PC-9 (cell line): ENCODE measurements at places on chromosomes 7 and 10.

GRCh38 chr7:87082675-87083074 is 23.2 kb upstream of the ELAPOR2 start:
- DNase-seq = no peak

DNA sequence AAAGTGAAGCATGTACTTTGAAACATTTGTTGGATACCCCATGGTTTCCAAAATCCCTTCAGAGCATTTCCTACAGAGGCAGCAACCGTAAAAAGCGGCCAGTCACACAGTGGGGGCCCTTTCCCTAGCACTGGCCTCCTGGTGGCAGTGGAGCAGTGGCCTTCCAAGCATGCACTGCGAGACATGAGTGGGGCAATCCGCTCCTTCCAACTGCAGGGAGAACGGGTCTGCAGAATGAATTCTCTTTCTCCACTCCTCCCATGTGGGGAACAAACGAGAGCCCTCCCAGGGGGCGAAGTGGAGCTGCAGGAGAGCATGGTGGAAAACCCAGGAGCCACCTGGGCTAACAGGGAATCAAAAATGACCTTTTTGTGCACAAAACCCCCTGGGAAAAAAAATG is 542.9 kb upstream of the GALNT17 start:
- DNase-seq = no peak

DNA sequence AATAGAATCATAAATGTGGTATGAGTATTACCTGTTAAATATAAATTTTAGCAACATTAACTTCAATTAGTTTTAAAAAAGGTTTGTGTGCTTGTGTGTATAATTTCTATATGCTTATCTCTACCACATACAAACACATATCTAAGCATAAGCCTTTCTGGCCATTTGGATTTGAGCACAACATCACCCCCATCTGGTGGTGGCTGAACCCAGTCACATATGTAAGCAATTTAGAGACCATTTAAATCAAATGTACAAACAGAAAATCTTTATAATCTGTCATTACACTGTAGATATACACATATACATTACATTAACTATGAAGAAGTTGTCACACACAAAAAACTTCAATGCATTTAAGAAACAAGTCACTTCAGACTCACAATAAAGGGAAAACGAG is 31.7 kb downstream of the GPR22 start:
- DNase-seq = no peak

- no peak for DNase-seq
These were observed 75.7 kb upstream of the MACROH2A2 start for GRCh38 chr10:69976795-69977546.

DNA sequence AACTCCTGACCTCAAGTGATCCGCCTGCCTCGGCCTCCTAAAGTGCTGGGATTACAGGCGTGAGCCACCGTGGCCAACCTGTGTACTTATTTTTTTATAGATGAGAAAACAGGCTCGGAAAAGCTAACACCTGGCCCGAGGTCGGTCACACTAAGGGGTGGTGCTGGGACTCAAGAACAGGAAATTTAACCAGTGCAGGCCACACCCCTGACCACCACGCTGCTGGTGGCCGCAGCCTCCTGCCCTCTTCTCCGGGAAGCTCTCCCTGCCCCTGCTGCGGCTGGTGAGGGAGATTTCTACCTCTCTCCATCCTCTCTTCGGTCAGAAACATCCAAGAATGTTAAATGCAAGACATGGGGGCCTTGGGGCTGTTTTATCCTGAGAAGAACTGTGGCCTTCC is 63.2 kb downstream of the TNRC18 start:
- DNase-seq = no peak

DNA sequence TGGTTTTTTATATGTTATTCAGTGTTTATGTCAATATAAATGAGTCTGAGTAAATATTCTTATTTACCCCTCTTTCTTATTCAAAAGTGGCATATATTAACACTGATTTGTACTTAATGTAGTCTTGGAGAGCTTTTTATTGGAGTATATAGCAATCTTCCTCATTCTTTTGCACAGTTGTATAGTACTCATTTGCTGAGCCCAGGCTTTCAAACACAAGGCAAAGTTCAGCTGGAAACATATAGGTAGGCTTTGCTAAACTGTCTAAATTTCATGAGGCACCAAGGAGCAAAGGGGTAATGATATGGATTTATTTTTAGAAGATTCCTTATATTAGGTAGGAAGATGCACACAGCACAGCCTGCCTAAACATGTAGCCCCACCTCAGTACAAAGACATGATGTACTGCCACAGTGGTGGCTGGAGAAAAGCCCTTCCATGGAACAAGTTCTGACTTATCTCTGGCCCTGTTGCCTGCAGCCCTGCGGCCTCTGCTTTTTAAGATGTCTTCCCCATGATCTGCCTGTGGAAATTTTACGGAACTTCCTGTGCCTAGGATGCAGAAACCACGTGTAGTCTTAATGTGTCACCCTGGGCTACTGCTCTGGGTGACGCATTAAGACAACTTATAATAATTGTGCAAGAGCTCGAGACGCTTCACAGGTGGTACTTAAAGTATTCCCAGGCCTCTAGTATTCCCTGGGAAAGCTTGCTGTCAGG is 9.6 kb upstream of the PDCD4 start:
- DNase-seq = no peak

- no peak for DNase-seq
These were observed 18.6 kb upstream of the ZNF32 start for GRCh38 chr10:43667317-43667731.

DNA sequence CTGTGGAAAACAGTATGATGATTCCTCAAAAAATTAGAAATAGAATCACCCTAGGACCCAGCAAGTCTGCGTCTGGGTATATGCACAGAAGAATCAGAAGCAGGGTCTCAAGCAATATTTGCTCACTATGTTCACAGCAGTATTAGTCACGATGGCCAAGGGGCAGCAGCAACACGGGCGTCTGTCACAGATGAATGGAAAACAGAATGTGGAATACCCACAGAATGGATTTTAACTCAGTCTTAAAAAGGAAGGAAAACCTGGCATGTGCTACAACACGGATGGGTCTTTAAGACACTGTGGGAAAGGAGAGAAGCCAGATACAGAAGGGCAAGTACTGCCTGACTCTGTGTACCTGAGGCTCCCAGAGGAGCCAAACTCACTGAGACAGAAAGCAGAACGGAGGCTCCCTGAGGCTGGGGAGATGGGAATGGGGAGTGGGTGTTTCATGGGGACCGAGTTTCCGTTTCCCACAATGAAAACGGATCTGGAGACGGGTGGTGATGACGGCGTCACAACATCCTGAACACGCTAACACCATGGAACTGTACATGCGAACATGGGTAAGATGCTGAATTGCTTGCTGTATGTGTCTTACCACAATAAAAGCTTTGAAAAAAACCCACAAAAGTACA is 36.7 kb upstream of the INPP5A start:
- DNase-seq = no peak

DNA sequence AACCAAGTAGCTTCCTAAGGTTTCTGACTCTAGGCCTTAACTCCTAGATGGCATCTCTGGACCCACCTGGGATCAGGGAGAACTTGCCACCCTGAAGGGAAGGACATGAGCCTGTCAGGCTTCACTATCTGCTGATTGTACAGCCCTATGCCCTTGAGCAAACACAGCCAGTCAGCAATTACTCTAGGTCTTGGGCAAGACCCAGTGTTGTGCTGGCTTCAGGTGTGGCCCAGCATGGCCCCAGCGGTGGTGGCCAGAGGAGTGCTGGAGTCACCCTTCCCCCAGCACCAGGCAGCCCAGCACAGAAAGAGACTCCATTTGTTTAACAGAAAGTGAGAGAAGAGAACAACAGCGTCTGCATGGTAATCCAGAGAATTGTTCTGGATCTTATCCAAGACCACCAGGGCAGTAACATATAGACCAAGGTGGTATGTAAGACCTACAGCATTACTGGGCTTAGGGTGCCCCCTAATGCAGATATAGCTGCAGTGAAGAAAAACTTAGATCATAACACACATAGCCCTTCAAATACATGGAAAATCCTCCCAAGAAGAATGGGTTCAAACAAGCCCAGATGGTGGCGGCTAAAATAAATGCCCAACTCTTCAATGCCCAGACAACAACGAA is 207.7 kb downstream of the MAGI2 start:
- no peak for DNase-seq

- DNase-seq = no peak
These were observed 214.3 kb downstream of the NEBL start for GRCh38 chr10:20682782-20683181.

- DNase-seq = no peak
These were observed 425.7 kb upstream of the GALNT17 start for GRCh38 chr7:70706204-70706603.

DNA sequence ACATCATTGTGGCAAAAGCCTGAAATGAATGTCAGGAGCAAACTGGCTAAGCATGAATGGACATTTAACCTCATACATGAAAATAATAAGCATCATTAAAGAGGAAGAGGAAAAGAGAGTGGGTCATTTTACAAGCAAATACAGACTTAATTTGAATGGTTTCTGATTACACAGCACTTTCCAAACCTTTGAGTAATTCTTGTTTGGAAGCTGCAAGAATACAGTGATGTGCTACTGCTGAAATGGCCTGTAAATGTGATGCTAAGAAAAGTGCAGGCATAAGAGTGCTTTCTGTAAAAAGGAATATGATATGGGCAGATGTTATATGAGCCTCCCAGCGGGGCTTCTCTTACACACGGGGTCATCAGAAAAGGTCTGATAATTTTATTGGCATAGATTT is 30.2 kb downstream of the TAS2R16 start:
- no peak for DNase-seq

- no peak for DNase-seq
These were observed 34.1 kb downstream of the CHST3 start for GRCh38 chr10:71998119-71998839.

DNA sequence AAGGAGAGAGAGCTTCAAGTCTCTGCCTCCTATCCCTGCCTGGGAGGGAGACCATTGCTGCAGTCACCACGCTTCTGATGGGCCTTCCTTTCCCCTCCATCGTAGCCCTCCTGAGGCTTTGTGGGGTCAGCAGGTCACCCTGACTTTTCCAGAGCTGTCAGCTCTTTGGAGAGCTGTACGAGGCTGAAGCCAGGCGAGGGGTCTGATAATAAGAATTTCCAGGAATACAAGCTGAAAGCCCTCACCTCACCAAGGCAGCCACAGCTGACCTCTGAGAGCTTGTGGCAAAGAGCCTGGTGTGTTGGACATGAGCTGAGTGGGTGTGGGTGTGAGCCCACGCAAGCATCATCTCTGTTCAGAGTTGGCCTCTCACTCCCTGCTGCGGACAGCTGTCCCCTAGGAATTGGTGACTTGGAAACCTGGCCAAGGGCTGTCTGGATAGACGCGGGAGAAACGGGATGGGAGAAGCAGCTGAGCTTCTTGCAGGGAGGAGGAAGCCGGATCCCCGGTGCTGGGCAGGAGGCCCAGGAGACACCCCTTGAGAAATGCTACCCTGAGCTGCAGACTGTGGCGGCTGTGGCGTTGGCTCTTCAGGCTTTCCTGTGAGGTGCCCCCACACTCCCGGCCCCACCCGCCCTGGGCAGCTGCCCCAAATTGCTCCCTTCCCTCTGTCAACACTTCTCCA is 122.1 kb upstream of the BTBD16 start:
- DNase-seq = no peak

DNA sequence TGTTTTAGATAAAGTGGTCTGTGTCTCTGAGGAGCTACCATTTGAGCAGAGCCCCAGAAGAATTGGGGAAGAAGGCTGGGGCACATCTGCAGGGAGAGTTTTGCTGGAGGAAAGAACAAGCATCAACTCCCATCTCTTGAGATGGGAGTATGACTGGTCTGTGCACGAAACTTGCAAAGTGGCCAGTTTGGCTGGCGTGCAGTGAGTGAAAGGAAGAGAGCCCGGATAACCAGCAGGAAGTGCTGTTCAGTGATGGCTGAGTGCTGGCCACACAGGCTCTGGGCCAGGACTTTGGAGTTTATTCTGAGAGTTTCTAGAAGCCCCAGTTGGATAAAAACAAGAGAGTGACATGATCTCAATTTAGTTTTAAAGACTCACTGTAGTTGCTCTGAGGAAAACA is 34.4 kb upstream of the SVIL start:
- DNase-seq = no peak

- DNase-seq = no peak
These were observed 50.9 kb downstream of the ANK3 start for GRCh38 chr10:60338786-60339185.

GRCh38 chr7:101162551-101163278 is 2.7 kb downstream of the VGF start:
- peak; percentile 74 for DNase-seq

GRCh38 chr10:98170249-98171117 is 36.0 kb downstream of the R3HCC1L start:
- DNase-seq = peak; percentile 36

DNA sequence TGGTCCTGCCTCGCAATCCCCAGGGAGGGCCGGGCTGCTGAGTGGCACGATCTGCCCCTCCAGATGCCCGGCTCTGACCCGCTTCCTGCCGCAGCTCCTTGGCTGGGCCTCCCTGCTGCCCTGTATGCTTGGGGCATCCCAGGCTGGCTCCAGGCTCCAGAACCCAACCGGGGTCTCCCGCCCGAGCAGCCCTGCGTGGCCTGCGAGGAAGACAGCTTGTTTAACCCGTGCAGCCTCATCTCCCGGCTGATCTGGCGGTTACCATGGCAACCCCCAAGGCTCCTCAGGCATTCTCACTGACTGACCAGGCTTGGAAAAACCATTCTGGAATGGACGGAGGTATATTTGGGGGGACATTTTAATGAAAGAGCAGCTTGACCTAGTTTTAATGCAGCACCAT is 232.4 kb upstream of the MYO3A start:
- no peak for DNase-seq

DNA sequence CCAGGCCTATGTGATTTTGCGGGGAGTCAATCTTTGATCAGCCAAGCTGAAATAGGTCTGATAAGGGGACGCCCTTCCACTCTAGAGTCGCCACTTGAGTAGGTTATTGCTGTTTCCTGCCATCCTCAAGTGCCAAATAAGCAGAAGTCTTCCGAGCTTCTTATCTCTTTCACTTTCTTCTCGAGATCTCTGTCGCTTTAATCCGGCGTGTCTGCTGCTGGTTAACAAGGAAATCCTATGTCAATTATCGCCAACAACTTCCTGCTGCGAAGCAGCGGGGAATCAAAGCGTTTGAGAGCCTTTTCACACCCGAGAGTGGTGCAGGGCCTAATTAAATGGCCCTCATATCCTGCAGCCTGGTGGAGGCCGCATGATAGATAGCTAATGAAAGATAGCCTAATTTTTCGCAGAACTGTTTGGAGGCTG is 215.9 kb downstream of the RAB11FIP2 start:
- no peak for DNase-seq

DNA sequence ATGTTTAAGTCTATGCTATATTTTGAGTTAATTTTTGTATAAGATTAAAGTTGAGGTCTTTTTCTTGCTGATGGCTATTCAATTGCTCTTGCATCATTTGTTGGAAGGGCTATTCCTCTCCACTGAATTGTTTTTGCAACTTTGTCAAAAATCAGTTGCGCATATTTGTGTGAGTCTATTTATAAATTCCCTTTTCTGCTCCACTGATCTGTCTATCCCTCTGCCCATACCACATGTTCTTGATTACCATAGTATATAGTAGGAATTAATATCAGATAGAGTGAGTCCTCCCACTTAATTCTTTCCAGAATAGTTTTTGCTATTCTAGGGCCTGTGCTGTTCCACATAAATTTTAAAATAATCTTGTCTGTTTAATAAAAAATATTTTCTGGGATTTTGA is 152.4 kb upstream of the ADCY1 start:
- no peak for DNase-seq

- peak; percentile 43 for DNase-seq
These were observed 112.1 kb downstream of the SGMS1 start for GRCh38 chr10:50511492-50512213.

- DNase-seq = no peak
These were observed 48.4 kb downstream of the TMEM26 start for GRCh38 chr10:61404751-61405150.
